Lung (tissue), 17 donors: ENCODE measurements at places on chromosomes 12 and 14. TPM values are rescaled to one million over a fixed set of nuclear protein-coding genes. Genes with fewer than 3 reads are reported as not detected.

Gene CCDC88C
- 43.7 TPM for total RNA-seq

Gene TAS2R14
- 3.0 TPM for total RNA-seq

Gene FAM186B
- 0.54 TPM for total RNA-seq

Gene GPR65
- total RNA-seq = 3.8 TPM

Gene FAM222A
- total RNA-seq = 0.28 TPM

Gene TRHDE
- total RNA-seq = 6.5 TPM

Gene LBHD2
- total RNA-seq = not detected

- H3K27ac ChIP-seq = no peak overlapping the region
- H3K27me3 ChIP-seq = no peaks in the 10 kb centered on the region
- DNase-seq = no peak
- H3K36me3 ChIP-seq = no peaks in the 10 kb centered on the region
Observed at GRCh38 chr12:124232654-124232987, 62.3 kb upstream of the RFLNA start.

DNA sequence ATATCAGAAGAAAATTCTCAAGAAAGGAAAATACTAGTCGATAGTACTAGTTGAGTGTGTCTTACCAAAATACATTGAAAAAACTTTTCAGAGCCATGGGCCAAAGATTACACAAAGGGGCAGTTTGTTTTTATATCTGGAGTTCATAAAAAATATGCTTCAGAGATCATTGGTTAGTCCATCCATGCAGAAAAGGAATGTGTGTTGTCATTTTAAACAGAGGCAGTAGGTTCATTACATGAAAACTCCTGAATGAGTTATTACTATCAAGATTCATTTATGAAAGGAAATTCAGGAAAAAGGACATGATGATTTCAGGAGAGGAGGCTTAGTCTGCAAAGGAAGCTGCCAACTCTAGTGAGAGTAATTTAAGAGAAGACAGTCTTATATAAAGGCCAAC, 354.8 kb downstream of the AEBP2 start:
- DNase-seq = no peak
- no peak overlapping the region for H3K27ac ChIP-seq
- H3K36me3 ChIP-seq = no peaks in the 10 kb centered on the region
- H3K4me3 ChIP-seq = no peak overlapping the region

DNA sequence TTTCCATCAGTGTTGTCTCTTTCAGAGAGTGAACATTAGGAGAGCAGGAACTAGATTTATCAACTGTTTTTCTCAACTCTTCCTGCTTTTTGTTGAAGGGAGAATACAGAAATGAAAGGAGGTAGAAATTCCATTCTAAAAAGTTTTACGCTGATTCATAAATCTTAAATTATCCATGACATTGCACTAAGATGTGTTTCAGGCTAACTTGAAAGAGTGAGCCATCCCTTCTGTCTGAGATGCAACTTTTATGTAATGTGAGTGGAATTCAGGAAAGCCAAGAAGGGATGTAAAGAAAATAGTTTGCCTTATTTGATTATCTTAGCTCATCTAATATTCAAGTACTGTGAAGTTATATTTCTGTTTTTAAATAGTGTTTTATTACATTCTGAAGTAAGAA, 349.5 kb upstream of the RGS6 start:
- H3K27ac ChIP-seq = no peak overlapping the region
- no peaks in the 10 kb centered on the region for H3K27me3 ChIP-seq
- DNase-seq = no peak
- no peak overlapping the region for H3K4me3 ChIP-seq
- no peaks in the 10 kb centered on the region for H3K36me3 ChIP-seq
- no peaks in the 10 kb centered on the region for H3K4me1 ChIP-seq

DNA sequence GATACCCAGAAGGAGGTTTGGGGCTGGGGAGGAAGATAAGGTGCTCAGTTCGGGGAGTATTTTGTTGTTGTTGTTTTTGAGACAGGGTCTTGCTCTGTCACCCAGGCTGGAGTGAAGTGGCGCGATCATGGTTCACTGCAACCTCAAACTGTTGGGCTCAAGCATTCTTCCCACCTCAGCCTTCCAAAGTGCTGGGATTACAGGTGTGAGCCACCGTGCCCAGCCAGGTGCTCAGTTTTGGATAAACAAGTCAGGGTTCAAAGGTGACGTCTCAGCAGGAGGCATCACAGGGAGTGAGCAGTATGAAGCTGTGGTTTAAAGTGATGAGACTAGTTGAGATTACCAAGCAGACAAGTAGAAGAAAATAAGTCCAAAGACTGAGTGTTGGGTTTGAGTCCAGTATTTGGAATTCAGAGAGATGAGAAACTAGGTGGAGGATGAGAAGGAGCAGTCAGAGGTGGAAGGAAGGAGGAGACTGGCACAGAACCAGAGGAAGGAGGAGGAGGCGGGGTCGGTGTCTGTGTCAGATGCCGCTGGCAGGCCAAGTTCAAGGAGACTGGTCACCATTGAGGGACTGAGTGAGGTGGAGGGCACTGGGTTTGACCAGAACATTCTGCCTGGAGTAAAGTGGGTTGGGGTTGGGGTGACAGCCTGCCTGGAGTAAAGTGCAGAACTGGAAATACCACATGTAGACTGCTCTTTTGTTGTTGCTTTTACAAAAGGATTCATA, 16.1 kb downstream of the SLC35E3 start:
- peaks cover 20% of the 10 kb centered on the region for H3K36me3 ChIP-seq
- H3K27me3 ChIP-seq = no peaks in the 10 kb centered on the region
- no peaks in the 10 kb centered on the region for H3K4me1 ChIP-seq
- no peak for DNase-seq
- H3K4me3 ChIP-seq = no peak overlapping the region

DNA sequence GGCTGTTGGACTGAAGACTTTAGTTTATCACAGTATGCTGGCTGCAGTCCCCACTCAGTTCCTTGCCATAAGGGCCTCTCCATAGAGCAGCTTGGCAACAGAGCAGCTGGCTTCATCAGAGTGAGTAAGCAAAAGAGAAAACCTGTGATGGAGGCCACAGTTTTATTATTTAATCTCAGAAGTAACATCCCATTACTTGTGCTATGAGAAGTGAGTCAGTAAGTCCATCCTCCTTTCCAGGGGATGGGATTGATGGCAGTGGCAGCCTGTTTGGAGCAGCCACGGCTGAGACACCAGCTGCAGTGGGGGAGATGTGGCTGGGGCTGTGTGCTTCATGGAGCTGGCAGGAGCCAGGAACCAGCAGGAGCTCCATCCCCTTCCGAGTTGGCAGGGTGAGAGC, 138.5 kb upstream of the SRRM4 start:
- no peak overlapping the region for H3K27ac ChIP-seq
- DNase-seq = no peak
- H3K27me3 ChIP-seq = peaks cover 7% of the 10 kb centered on the region
- no peaks in the 10 kb centered on the region for H3K36me3 ChIP-seq

DNA sequence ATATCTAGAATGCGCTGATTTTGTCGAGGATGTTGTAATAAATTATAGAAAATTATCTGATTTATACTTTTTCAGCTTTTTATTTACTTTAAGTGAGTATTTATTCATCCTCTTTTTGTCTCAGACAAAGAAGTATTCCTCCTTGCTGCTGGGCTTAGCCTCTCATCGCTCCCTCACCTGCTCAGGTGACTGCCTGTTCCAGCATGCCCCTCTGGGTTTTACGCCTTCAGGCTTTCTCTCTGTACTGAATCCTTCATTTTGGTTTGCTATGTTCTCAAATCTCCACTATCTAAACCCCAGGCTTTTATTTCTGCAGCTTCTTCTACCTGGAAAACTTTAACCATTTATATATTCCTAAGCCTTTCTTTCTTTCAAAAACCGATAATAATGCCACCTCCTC, 1650.9 kb upstream of the SEL1L start:
- H3K27me3 ChIP-seq = no peaks in the 10 kb centered on the region
- DNase-seq = no peak
- no peaks in the 10 kb centered on the region for H3K4me1 ChIP-seq
- no peak overlapping the region for H3K27ac ChIP-seq

DNA sequence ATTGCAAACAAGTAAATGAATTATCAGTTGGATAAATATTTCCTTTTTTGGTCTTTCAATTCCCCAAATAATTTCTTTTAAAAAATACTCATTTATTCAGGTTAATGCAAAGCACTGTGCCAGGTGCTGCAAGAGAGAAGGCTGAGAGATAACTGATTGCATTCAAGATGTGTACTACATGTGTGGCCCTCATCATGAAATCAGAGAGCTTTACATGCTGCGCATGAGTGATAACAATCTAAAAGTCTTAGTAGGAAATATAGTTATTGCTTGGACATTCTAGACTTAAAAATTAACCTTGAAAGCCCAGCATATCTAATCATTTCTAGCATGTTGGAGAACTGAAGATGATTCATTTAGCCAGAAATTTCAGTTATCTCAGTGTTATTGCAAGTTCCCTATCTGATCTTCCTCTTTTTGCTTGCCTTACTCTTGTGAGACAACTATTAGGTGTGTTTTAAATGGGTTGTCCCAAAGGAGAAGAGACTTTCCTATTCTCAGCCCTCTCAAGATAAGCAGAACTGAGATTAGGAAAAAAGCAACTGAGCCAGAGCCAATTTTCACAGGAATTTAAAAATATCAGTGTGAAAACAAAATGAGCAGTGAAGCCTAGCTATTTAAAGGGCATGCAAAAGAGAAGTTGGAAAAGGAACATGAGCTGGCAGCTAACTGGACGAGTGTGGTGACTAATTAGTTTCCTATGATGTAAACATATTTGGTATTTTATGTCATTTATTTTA, 60.9 kb downstream of the PLEKHA5 start:
- H3K27ac ChIP-seq = no peak overlapping the region
- peaks cover 12% of the 10 kb centered on the region for H3K4me1 ChIP-seq
- DNase-seq = peak; percentile 25
- H3K4me3 ChIP-seq = no peak overlapping the region
- H3K27me3 ChIP-seq = no peaks in the 10 kb centered on the region
